Pericardium fibroblast (primary cell): ENCODE measurements at places on chromosomes 16 and 17. TPM values are rescaled to one million over a fixed set of nuclear protein-coding genes. Genes with fewer than 3 reads are reported as not detected.

The CHD9NB gene
- total RNA-seq = 1.1 and 1.6 TPM in 2 replicates

The GPR179 gene
- total RNA-seq = under 0.01 TPM in 1 of 2 replicates, not detected in the other

The RPA1 gene
- total RNA-seq = 16.8 and 23.7 TPM in 2 replicates

The TNFSF13 gene
- total RNA-seq = 2.1 and 3.6 TPM in 2 replicates

The KCNJ2 gene
- total RNA-seq = under 0.01 and 1.3 TPM in 2 replicates

The KRTAP4-5 gene
- not detected in 2 replicates for total RNA-seq

The SCN4A gene
- under 0.01 TPM in 1 of 2 replicates, not detected in the other for total RNA-seq

The SP2 gene
- total RNA-seq = 1.9 and 8.1 TPM in 2 replicates

The TMEM100 gene
- 1.8 and 7.6 TPM in 2 replicates for total RNA-seq

The PNMT gene
- total RNA-seq = 0.60 and 0.70 TPM in 2 replicates

The CEP20 gene
- total RNA-seq = 25.8 and 26.3 TPM in 2 replicates

The ABCA8 gene
- total RNA-seq = 58.8 and 67.2 TPM in 2 replicates

The TMEM114 gene
- not detected in 2 replicates for total RNA-seq
